ENCODE measurements at places on chromosomes 6 and 20.

- DNase-seq, result no peak
These were observed 1.8 kb downstream of the CHMP4B start for GRCh38 chr20:33812908-33813462.

DNA sequence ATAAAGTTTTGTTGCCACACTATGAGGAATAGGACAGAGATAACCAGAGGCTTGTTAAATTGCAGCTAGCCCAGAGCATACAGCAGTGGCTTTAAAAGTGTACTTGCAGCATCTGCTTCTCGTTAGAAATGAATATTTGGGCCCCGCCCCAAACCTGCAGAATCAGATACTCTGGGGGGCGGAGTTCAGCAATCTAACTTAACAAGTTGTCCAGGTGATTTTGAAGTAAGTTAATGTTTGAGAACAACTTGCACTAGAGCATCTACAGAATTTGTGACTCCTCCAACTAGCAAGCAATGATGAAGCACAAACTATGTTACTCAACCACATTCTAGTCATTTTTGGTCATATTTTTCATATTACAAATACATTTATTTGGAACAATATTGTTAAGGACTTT lies 10.6 kb upstream of the SUPT3H start:
- DNase-seq, result no peak

DNA sequence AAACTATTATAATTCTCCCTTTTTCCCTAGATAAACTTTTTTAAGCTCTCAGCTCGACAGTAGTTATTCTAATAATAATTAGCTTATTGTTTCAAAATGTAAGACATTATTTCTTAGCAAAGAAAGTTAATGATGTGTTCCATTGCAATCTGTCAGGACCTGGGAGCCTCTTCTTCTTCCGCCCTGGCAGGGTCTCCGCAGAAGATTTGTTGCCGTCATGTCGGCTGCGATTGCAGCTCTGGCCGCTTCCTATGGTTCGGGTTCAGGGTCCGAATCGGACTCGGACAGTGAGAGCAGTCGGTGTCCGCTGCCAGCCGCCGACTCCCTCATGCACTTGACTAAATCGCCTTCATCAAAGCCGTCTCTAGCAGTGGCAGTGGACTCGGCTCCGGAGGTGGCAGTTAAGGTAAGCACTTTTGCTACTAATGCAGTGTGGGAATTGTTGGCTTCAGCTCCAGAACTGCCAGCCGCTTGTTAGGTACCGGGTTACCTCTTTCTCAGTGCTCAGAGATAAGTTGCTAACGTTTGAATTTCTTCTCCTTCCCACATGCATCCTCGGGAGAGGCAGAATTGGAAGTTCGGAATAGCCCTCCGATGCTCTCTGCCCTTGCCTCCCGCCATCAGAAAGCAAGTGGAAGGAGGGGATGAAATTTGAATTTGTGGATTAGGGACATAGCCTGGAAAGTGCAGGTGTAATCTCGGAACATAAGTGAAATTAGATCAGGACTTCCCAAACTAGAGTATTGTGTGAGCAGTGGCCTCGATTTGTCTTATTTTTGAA lies at the start of gene CDC40:
Gene CDC40, plus strand, starts transcription at position 200 of the 781 bp plus-strand sequence. Its CDS starts 18 bp downstream, at position 218.
- peak; percentile 56 for DNase-seq

- DNase-seq, result no peak
These were observed 106.5 kb downstream of the TOX2 start for GRCh38 chr20:44021186-44021585.

GRCh38 chr20:14069796-14070195 lies 74.5 kb downstream of the MACROD2 start:
- no peak for DNase-seq

GRCh38 chr6:6713657-6714056 lies 125.1 kb downstream of the LY86 start:
- DNase-seq, result no peak

DNA sequence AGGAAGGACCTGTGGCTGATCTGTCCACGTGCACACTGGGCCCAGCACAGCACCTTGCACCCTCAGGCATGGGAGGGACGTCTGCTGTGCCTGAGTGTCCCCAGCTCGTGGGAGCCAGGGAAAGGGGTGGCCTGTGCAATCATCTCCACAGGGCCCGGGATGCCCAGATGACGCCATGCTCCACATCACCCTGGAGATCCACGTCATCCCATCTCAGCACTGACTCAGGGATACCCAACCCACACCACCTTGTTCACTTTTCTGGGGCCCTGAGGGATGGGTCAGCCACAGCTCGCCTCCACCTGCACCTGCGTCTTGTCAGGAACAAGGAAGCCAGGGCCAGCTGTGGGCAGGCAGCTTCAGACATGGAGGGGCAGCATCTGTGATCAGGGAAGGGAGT lies 48.2 kb downstream of the RAB44 start:
- no peak for DNase-seq

- no peak for DNase-seq
These were observed 232.3 kb downstream of the PRL start for GRCh38 chr6:22064558-22064957.

GRCh38 chr6:17490724-17491123 lies 97.3 kb downstream of the CAP2 start:
- no peak for DNase-seq

DNA sequence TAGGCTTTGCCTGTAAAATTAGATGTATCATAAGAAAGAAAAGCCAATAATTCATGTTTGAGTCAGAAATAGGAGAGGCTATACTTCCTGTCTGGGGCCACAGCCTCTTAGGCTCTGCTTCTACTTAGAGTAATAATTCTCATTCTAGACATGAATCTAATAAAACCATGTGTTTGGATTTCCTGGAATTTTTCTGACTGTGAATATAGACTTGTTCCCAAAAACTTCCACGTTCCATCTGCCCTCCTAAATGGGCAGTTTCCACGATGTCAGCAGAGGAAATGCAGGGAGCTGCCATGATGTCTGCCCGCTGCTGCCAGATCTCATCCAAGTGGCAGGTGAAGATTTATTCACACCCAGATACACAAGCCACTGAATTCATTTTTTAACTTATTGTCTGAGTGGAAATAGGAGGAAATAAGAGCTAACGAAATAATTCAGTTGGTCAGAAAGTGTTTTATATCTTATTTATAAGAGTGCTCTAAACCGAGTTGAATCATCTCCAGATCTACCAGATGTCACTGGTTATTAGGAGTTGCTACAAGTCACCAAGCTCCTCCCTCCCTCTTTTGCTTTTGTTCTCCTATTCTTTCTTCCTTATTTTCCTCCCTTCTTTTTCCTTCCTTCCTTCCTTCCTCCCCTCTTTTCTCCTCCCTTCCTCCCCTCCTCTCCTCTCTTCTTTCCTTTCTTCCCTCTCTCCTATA lies 69.3 kb downstream of the ALDH8A1 start:
- no peak for DNase-seq

- no peak for DNase-seq
These were observed 46.4 kb downstream of the AKAP12 start for GRCh38 chr6:151286214-151286613.

DNA sequence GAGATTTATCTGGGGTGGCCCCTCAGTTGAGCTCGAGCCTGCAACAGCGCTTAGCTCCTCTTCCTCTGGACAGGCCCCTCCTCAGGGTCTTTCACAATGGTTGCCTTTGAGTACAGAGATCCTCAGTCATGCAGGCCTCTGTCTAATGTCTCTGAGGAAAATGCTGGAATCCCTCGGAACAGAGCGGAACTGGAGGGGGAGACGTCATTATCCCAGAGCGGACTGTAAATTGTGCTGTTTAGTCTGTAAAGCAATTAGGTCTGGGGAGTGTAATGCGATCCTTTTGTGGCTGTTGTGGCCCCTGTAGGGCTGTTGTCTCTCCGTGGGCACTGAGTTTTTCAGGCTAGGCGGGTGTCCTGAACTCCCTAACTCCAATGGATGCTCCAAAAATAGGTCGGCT lies 15.0 kb upstream of the DAAM2 start:
- no peak for DNase-seq

- DNase-seq, result no peak
These were observed 200.0 kb downstream of the LY86 start for GRCh38 chr6:6788394-6789032.

- no peak for DNase-seq
These were observed 7.2 kb upstream of the ACSS1 start for GRCh38 chr20:25065072-25065624.

GRCh38 chr6:2993755-2994317 lies 5.9 kb upstream of the NQO2 start:
- no peak for DNase-seq

DNA sequence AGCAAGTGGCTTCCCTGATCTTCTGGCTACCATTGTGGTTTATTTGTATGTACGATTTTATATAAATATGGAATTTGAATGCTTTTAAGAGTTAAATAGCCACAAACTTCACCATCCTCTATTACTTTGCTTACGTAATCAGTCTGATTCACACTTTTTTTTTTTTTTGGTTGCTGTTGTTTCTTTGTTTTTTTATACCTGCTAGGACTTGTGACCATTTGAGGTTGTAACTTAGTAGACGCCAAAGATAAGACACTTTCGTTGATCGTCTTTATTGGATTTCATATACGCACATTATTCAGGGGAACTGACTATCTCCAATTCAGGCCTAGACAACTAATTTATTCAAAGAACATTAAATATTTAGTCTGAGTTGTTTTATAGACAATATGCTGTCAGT lies 559.0 kb downstream of the CBLN4 start:
- DNase-seq, result no peak

DNA sequence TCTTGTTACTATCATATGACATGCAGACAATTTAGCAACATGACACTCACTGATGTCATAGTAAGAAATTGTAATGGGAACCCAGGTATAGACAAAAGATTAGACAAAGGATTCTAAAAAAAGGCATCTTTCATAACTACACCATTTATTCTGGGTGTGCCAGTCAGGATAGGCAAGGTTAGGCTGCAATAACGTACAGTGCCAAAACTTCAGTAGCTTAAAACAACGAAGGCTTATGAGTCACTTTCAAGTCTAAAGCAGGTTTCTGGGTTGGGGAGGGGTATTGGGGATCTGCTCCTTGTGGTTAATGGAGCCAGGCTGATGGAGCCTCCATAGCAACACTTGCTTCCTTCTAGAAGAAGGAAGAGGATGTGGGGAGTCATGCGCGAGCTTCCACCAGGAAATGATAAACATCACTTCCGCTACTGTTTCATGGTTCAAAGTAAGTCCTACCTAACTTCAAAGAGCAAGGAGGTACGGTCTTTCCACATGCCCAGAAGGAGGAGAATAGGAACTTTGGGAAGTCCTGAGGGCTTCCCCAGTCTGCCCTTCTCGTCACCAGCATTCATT lies 2.0 kb upstream of the GTSF1L start:
- DNase-seq, result no peak

GRCh38 chr6:116248577-116248976 lies 5.3 kb downstream of the TSPYL4 start:
- DNase-seq, result no peak

GRCh38 chr20:36394340-36394965 lies 88.3 kb downstream of the DLGAP4 start:
- no peak for DNase-seq

GRCh38 chr20:43662943-43663655 lies 3.8 kb upstream of the MYBL2 start:
- DNase-seq, result no peak

DNA sequence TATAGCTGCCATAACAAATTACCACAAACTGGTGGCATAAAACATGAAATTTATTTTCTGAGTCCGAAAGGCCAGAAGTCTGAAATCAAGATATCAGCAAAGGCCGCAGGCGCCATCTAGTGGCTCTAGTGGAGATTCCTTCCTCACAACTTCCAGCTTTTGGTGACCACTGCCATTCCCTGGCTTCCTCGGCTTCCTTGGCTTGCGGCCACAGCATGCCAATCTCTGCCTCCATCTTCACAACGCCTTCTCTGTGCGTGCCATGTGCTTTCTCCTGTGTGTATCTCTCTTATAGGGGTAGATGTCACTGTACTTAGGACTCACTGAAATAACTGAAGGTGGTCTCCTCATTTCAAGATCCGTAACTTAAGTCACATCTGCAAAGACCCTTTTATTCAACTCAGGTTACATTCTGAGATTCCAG lies 5.4 kb upstream of the PLAGL1 start:
- DNase-seq, result peak; percentile 59

GRCh38 chr6:22194188-22194921 lies 102.5 kb downstream of the PRL start:
- no peak for DNase-seq

GRCh38 chr6:161744211-161745067 lies 470.6 kb upstream of the AGPAT4 start:
- DNase-seq, result no peak

DNA sequence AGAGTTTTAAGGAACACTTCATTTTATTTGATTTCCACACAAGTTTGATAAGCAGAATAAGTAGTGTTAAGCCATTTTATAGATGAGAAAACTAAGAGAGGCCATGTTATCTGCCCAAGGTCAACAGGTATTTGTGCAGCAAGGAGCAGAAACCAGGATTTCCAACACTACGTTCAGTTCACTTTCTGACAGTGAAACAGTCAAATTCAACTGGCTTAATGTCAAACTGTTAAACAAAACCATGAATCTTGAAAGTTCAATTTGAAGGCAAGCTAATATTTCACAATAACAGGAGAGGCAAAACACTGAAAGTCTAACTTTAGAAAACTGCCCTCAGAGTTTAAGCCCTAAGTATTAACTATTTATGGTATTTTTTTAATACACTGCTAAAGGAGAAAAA lies 32.6 kb downstream of the DTNBP1 start:
- no peak for DNase-seq

GRCh38 chr6:37648465-37649330 lies 49.0 kb downstream of the MDGA1 start:
- no peak for DNase-seq

GRCh38 chr6:39638126-39638822 lies 86.9 kb downstream of the KIF6 start:
- DNase-seq, result no peak

DNA sequence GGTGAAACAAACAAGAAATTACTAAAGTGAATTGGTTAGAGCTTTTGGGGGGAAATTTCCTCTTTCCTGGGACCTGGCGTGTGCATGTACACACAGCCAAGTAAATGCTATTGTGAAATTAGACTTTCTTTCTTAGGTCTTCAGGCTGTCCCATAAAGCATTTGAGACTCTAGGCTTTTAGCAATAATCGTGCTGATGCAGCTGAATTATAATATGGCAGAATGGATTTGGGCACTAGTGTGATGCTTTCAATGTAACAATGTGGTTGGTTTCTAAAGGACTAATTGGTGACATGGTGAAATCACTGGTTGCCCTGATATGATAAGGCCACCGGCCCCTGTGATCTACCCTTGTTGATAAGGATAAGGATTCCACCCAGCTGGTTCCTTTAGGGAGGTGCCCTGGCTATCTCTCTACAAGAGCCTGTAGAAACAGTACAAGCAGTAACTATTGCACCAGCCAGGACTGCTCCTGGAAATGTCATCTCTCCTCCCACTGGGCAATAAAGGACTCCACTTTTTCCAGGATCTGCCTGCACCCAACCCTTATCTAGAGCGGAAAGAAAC lies 164.1 kb downstream of the TFAP2A start:
- no peak for DNase-seq

Measured in effector CD4-positive, alpha-beta T cell (primary cell).